ENCODE measurements at places on chromosomes 12 and 14.

DNA sequence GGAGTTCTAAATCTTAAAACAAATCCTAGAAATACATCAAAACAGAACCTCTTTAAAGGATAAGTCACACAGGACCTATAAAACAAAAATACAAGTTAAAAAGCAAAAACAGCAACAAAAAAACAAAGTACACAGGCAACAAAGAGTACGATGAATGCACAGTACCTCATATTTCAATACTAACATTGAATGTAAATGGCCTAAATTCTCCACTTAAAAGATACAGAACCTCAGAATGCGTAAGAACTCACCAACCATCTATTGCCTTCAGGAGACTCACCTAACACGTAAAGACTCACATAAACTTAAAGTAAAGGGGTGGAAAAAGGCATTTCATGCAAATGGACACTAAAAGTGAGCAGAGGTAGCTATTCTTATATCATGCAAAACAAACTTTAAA, 172.2 kb upstream of the AMIGO2 start:
- no peak for DNase-seq

GRCh38 chr14:68633131-68633991, 159.5 kb downstream of the ZFP36L1 start:
- no peak for DNase-seq

DNA sequence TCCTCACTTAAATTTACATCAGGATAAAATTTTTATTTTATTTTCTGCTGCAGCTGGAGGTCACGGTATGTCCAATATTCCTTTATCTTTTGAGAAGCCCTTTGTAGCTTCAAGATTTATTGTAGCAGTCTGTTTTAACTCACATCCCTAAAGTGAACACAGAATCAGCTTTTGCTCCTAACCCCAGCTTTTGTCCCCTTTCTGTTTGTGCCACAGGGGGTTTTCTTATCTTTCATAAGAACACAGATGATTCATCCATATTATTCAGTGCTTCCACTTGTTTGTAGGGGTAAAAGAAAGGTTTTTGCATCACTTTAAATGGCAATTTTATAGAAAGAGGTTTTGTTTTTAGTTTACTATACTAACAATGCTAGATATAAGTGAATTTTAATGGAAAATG, 21.8 kb upstream of the PIK3C2G start:
- DNase-seq, result no peak

GRCh38 chr14:103543721-103544387, 14.9 kb downstream of the TRMT61A start:
- DNase-seq, result no peak

- DNase-seq, result no peak
These were observed 207.7 kb upstream of the PLEKHG7 start for GRCh38 chr12:92495108-92495507.

GRCh38 chr12:65832217-65832616, 7.9 kb downstream of the HMGA2 start:
- DNase-seq, result no peak

DNA sequence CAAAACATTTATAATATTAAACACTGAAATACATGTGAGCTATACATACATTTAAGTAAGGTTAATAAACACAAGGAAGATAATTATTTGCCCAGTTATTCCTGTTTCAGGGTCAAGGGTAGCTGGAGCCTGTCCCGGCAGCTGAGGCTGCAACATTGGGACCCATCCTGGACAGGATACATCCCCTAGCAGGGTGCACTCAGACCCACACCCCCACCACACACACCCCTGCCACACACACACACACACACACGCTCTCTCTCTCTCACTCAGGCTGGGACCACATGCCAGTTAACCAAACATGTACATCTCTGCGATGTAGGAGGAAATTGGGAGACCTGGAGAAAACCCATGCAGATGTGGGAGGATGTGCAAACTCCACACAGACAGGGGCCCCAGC, 112.6 kb upstream of the TMCC3 start:
- DNase-seq, result no peak

DNA sequence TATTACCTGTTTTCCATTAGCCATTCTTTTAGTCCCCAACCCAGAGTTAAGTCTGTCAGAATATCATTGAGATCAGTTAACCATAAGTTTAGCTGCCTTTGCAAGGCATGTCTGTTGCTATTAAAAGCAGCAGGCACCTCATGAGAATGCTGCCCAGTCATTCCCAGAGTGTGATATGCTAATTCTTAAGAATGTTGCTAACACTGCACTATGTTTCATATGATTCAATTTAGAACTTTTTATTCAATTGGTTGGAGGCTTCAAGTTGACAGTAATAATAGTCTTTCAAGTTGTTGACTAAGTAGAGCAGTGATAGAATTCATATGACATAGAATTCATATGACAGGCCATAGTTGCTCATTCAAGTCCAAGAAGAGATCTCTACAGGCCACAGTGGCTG, 292.3 kb downstream of the FUT8 start:
- DNase-seq, result no peak

- no peak for DNase-seq
These were observed 62.8 kb downstream of the EXOC5 start for GRCh38 chr14:57205938-57206337.

GRCh38 chr12:26622601-26623000, 210.4 kb downstream of the ITPR2 start:
- no peak for DNase-seq

DNA sequence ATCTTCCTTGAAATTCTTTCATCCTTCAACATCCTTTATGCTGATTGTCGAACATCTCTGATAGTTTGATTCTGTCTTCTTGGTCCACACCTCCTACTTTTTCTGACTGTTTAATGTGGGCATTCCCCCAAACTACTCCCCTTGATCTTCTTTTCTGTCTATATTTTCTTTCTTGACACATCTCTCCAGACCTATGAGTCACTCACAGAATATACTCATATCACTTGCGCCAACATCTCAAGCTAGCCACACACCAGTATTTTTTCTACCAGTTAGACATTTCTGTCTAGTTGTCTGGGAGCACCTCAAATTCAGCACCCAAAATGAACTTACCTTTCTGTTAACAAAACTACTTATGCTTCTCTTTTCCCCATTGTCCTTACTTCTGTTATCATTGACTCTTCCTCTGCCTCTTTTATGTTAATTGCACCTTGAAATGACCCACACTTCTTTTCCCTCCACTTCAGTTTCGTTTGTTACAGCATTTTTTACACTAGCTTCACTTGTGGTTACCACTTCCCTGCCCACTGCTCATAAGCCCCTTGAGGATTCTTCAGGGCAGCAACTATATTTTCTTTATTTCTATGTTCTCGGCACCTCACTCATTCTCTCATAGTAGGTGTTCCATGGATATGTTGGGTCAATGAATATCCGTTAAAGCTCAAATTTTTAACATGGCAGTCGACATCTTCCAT, 33.5 kb downstream of the TSHR start:
- DNase-seq, result no peak

- no peak for DNase-seq
These were observed 440.1 kb upstream of the CCDC196 start for GRCh38 chr14:66046035-66046434.

DNA sequence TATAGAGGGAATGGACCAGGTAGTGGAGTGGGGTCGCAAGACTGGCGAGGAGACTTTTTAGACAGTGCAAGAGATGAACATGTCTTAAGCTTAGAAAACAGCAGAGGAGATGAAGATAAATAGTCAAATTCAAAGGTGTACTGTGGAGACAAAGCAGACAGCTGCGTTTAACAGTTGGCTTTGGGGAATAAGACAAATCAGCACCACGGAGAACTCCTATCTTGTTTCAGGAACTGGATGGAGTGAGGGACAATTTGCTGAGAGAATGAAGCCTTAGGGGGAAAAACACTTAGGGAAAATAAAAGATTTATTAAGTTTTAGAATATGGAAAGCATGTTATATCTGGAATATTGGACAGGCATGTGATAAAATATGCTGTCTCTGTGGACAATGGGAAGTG, 458.8 kb downstream of the GLT1D1 start:
- no peak for DNase-seq

GRCh38 chr12:102472496-102472895, 7.9 kb downstream of the IGF1 start:
- DNase-seq, result no peak

GRCh38 chr12:70637303-70638085, at the start of gene PTPRB:
Gene PTPRB (minus strand): TSS chr12:70637429. CDS start chr12:70637395, 34 bp downstream.
- peak; percentile 9 for DNase-seq

DNA sequence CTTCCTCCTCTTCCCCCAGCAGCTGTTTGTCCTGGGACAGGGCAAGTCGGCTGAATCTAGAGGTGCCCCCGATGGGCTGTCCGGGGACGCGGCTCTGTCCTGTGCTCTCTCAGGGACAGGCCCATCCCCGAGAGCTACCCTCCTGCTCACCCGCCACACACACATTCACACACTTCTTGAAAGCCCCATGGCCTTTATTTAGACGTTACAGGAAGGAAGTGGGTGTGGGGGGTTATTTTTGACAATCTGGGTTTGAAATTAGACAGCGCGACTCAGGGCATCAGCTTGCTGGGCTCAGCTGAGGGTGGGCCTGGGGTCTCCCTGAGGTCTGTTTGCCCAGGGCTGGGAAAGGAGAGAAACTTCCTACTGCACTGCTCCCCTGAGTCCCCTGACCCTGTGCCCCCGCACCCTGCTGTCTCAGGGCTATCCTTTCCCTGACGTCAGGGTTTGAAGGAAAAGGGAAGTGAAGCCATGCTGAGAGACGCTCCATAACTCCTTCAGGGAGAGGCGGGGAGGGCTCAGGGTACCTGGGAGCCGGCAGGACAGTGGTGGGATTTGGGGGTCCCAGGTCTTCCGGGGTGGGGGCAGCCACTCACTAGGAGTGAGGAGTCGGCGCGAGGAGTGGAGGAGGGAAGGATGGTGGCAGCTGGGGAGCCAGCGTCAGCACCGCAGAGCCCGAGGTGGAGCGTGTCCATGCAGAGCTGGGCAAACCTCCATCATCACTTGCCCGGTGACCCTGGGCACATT, 8.1 kb downstream of the PTPN6 start:
- no peak for DNase-seq

- DNase-seq, result no peak
These were observed 208.0 kb downstream of the NOVA1 start for GRCh38 chr14:26389646-26390508.

DNA sequence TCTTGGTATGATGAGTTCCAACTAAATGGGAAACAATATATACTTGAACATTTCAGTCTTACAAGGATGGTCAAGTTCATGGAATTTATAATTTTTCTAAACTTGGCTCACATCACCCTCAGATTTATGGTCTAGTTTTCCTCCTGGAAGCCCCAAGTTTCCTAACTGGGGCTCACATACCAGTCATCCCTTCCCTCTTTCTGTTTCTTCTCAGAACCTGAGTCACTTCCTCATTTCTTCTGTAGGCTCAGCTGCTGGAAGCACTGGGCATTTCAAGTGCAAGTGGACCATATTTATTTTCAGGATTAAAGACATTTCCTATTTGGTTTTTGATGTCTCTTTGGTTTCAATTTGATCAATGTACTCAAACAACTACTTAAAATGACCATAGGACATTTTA, 55.4 kb downstream of the GRIP1 start:
- DNase-seq, result no peak
